ENCODE measurements at places on chromosomes 7 and 10.

DNA sequence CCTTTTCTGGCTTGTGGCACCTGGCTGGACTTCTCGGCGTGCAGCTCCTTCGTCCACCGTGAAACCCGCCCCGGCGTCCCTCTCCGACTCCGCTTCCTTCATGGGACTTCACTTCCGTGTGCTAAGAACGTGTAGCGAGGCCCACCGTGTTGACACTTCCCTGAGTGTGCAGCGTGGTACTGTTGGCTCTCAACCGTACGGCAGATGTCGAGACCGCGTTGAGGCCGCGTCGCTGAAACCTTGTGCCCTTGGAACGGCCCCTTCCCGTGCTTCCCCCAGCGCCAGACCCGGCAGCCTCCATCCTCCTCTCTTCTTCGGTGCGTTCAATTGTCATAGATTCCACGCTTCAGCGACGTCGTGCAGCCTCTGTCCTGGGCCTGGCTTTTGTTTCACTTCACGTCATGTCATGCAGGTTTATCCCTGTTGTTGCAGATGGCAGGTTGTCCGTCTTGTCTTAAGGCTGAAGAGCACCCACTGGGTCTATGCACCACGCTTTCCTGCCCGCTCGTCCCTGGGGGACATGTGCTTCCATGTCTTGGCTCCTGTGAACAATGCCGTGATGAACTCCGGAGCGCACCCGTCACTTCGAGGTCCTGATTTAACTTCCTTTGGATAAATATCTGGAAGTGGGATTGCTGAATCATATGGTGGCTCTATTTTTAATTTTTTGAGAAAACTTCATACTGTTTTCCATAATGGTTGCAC lies 465.3 kb downstream of the DNAJB6 start:
- no peak for DNase-seq

GRCh38 chr7:82548141-82548688 lies 104.6 kb upstream of the CACNA2D1 start:
- no peak for DNase-seq

DNA sequence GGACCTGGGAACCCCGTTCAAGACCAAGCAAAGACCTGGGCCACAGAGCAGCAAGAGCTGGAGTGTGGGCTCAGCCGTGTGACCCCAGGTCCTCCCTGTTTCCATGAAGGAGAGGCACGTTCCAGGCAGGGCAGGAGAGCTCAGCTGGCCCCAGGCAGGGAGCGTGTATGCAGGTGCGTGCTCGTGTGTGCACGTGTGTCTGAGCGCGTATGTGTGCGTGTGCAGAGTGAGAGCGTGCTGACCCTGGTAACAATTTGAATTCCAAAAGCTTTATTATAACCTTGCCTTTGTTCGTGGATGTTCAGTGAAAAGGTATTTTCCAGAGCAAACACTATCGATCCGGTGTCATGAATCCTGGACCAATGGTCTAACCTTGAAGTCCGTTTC lies 54.6 kb downstream of the FOXL3 start:
- DNase-seq = no peak

DNA sequence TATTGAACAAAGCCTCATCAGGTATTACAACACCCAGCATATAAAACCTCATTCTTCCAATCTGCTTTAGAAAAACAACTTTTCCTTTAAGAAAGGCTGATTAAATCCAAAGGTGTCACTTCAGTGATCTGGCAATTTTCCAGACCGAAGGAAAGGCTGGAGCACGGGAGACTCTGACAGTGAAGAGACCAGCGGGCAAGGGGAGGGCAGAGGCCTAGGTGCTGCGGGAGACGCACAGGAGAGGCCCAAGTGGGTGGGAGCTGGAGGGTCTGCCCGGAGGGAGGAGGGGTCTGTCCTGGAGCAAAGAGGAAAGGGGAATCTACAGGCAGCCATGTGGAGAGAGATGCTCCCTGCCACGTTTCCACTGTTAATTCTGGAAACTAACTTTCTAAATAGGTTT lies 24.3 kb upstream of the PPP2R2D start:
- DNase-seq = no peak
